ENCODE measurements at places on chromosomes 3 and 15.
A peak's percentile ranks its signal among the peaks of the same experiment; 100 is the strongest.

GRCh38 chr3:39718674-39719595 lies 90.5 kb upstream of the MYRIP start:
- H3K27me3 ChIP-seq: peaks cover 5% of the 10 kb centered on the region
- no peak overlapping the region for H3K4me3 ChIP-seq
- no peaks in the 10 kb centered on the region for H3K36me3 ChIP-seq
- H3K4me1 ChIP-seq: no peaks in the 10 kb centered on the region

GRCh38 chr15:56467616-56468015 lies 2.7 kb upstream of the MNS1 start:
- H3K4me3 ChIP-seq: no peak overlapping the region
- H3K4me1 ChIP-seq: peaks cover 24% of the 10 kb centered on the region
- no peak for DNase-seq
- no peak overlapping the region for H3K27ac ChIP-seq

GRCh38 chr3:116340680-116341216 lies 104.5 kb downstream of the LSAMP start:
- no peaks in the 10 kb centered on the region for H3K4me1 ChIP-seq
- no peaks in the 10 kb centered on the region for H3K36me3 ChIP-seq
- no peak overlapping the region for H3K27ac ChIP-seq
- H3K4me3 ChIP-seq: no peak overlapping the region
- DNase-seq: no peak

DNA sequence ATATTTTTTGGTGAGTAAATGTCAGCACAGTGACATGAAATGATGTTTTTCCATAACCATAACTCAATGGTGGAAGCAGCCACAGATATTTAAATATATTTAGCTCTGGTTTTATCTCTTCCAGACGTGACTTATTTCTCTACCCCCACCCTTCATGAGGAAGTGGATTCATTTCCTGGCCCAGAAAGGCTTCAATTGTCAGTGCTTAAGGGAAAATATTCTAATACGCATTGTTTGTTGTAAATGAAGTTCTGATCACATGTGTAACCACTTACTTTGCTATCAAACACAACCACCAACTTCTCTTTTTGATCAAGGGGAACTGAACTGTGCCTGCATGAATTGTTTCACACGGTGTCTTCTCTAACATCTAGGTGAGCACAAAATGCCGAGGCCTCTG lies 14.0 kb downstream of the CLDN16 start:
- no peaks in the 10 kb centered on the region for H3K4me1 ChIP-seq
- DNase-seq: no peak
- H3K4me3 ChIP-seq: no peak overlapping the region
- peaks cover 7% of the 10 kb centered on the region for H3K27me3 ChIP-seq

GRCh38 chr3:195137638-195138588 lies 133.0 kb downstream of the XXYLT1 start:
- H3K27me3 ChIP-seq: no peaks in the 10 kb centered on the region
- DNase-seq: no peak
- H3K4me1 ChIP-seq: peaks cover 4% of the 10 kb centered on the region
- no peak overlapping the region for H3K27ac ChIP-seq
- no peak overlapping the region for H3K4me3 ChIP-seq

DNA sequence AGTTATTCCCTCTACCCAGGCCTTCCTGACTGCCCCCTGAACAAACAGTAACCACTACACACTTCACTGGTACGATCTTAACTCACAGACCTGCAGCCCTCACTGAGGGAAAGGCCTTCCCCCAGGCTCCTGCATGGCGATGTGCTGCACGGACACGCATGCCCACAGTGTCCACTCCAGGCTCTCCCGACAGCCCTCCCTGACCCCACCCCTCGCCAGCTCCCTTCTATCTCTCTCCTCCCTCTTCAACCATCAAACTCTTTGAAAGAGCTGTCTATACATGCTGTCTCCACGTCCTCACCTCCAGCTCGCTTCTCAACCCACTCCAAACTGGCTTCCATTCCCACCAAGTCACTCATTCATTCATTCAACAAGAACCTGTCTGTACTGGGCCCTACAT lies 3.9 kb downstream of the SCN5A start:
- no peaks in the 10 kb centered on the region for H3K36me3 ChIP-seq
- no peak for DNase-seq
- H3K27ac ChIP-seq: no peak overlapping the region

DNA sequence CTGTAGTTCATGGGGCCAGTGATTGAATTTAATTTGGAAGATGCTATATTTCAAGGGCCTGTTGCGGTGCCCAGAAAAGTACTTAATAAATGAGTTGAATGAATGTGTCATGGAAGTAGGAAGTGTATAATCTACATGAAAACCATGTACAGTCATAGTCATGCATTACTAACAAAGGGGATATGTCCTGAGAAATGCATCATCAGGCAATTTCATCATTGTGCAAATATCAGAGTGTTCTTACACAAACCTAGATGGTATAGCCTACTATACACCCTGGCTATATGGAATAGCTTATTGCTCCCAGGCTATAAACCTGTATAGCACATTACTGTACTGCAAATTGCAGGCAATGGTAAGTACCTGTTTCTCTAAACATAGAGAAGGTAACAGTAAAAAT lies 10.7 kb upstream of the MYO5C start:
- H3K27ac ChIP-seq: no peak overlapping the region
- no peaks in the 10 kb centered on the region for H3K27me3 ChIP-seq
- no peaks in the 10 kb centered on the region for H3K4me1 ChIP-seq

DNA sequence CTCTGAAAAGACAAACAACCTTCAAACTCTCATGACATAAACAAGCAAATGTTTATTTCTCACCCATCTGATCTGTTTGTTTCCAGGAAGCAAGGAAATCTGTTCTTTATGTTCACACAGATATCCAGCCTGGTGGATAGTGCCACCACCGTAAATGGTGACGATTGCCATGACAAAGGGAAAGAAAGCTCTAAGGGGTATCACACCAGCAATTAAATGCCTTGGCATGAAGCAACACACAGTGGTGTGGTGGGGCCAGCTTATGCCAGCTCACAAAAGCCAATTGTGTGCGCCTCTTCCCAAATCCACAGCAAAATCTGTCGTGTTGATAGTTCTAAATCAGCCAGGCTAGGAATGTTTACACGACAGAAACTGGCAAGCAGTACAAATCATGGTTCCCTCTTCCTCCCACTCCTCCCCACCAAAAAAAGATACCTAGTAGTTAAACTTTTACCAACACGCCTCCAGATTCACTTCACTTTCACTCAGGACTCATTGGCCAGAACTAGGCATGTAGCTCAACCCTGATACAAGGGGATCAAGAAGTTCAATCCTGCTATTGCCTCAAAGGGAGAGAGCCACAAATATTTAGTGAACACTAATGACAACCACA lies 189.2 kb upstream of the SLCO3A1 start:
- H3K4me1 ChIP-seq: peaks cover 6% of the 10 kb centered on the region
- peaks cover 6% of the 10 kb centered on the region for H3K27me3 ChIP-seq
- no peaks in the 10 kb centered on the region for H3K36me3 ChIP-seq
- H3K4me3 ChIP-seq: no peak overlapping the region
- no peak overlapping the region for H3K27ac ChIP-seq
- no peak for DNase-seq

- peaks cover 8% of the 10 kb centered on the region for H3K36me3 ChIP-seq
- H3K27me3 ChIP-seq: no peaks in the 10 kb centered on the region
- peaks cover 5% of the 10 kb centered on the region for H3K4me1 ChIP-seq
- DNase-seq: no peak
Observed at GRCh38 chr15:22815766-22816165, 22.7 kb upstream of the NIPA2 start.

DNA sequence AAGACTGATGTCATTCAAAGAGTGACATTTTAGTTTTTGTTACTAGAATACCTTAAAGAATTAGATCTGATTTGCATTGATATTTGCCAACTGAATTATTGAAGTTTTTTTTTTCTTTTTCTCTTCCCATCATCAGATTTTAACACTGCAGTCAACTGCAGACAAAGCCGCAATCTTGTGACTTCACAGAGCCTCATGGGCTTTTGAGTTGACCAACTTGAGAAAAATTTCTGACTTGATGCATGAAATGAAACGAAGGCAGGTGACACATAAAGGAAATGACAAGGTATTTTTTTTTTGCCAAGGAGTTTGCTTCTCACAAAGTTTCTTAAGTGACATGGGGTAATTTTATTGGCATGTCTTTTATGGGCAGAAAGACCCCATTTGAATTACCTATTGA lies 383.7 kb downstream of the GAP43 start:
- DNase-seq: no peak
- no peaks in the 10 kb centered on the region for H3K36me3 ChIP-seq
- H3K4me3 ChIP-seq: no peak overlapping the region

DNA sequence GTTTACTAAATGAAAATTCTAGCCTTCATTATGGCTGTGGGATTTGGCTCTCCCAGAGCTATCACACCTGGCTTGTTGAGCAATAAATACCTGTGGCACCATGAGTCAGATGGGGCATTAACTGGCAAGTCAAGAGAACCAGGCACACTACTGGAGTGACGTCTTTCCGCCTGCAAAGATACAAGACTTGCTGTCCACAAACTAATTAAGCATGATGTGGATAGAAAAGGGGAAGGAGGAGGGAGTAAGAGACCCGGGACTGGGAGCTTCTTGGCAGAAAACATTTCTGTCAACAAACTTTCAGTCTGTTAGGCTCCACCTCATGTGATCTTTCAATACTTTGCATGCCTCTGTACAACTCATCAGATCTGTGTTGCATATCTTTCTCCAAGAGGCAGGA lies 56.5 kb downstream of the CLDN1 start:
- peaks cover 16% of the 10 kb centered on the region for H3K27me3 ChIP-seq
- no peaks in the 10 kb centered on the region for H3K4me1 ChIP-seq
- H3K4me3 ChIP-seq: no peak overlapping the region
- no peaks in the 10 kb centered on the region for H3K36me3 ChIP-seq

DNA sequence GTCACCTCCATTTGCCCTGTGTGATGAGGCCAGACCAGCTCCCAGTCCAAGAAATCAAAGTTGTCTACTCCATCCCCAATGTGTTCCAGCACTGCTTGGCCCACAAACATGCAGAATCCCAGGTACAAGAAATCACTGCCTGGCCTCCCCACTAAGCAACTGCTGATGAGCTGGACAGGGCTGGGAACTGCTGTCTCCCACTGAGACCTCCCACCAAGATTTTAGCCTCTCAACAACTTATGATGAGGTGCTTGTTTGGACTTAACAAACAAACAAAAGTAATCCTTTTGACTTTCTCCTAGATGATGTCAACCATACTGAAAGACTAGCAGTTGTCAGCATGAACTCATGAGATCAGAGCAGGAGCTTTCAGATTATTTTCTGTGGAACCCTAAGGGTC lies 260.1 kb upstream of the UBE2E2 start:
- no peak overlapping the region for H3K4me3 ChIP-seq
- no peak overlapping the region for H3K27ac ChIP-seq
- no peaks in the 10 kb centered on the region for H3K36me3 ChIP-seq
- H3K4me1 ChIP-seq: no peaks in the 10 kb centered on the region
- no peaks in the 10 kb centered on the region for H3K27me3 ChIP-seq

DNA sequence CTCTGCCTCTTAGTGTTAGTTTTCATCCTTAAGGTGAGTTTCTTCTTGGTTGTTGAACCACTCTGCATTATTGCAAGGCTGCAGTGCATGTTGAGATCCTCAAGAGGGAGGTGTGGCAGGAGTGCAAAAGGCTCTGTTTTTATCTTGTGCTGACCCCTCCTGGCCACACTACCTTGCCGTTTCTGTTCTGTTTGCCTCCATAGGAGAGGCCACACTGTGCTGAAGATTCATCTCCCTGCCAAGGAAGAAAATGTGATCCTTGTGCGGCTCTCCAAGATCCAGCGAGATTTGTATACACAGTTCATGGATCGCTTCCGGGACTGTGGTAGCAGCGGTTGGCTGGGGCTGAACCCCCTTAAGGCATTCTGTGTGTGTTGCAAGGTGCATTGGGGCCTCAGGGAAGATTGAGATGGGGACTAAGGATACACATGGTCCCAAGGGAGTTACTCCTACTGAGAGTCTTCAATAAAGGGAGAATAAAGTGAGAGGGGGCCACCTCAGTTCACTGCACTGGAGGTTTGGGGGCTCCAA lies 33.0 kb upstream of the TEX264 start:
- H3K36me3 ChIP-seq: peaks cover 19% of the 10 kb centered on the region
- H3K4me1 ChIP-seq: no peaks in the 10 kb centered on the region
- no peak overlapping the region for H3K27ac ChIP-seq
- no peaks in the 10 kb centered on the region for H3K27me3 ChIP-seq
- peak; percentile 23 for DNase-seq

DNA sequence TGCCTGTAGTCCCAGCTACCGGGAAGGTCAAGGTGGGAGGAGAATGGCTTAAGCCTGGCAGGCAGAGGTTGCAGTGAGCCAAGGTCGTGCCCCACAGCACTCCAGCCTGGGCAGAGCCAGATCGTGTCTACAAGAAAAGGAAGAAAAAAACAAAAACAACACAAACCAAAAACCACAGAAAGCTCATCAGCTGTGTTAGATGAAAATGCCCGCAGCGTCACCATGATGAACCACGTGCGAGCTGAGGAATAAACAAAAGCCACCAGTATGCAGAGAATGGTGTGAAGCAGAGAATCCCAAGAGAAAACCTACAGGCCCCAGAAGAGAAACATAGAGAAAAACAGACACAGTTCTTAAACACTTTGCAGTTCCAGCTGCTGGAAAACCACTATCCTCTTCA lies 19.7 kb upstream of the TM4SF19 start:
- peaks cover 40% of the 10 kb centered on the region for H3K36me3 ChIP-seq
- H3K27me3 ChIP-seq: no peaks in the 10 kb centered on the region
- no peak overlapping the region for H3K4me3 ChIP-seq
- no peak for DNase-seq
- no peak overlapping the region for H3K27ac ChIP-seq

DNA sequence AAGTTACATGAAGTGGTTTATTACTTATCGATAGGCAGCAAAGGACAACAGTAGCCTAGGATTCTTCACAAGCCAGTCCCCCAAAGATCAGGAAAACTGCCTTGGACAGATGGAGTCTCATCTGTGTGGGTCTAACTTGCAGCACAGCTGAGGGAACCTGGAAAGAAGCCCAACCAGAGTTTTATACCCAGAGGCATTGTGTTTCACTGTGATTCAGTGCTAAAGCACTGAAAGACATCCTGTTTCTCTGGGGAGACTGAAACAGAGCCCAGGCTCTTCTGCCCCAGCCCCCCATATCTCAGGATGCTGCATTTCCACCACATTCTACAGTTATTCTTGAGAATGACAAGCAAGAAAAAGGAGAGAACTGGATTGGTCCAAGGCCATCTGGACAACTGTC lies 48.2 kb upstream of the PYDC2 start:
- no peak overlapping the region for H3K27ac ChIP-seq
- no peaks in the 10 kb centered on the region for H3K36me3 ChIP-seq
- no peaks in the 10 kb centered on the region for H3K4me1 ChIP-seq
- no peak overlapping the region for H3K4me3 ChIP-seq
- no peaks in the 10 kb centered on the region for H3K27me3 ChIP-seq

- no peaks in the 10 kb centered on the region for H3K36me3 ChIP-seq
- H3K4me1 ChIP-seq: no peaks in the 10 kb centered on the region
Observed at GRCh38 chr15:26106556-26106955, 243.4 kb upstream of the ATP10A start.
